ENCODE measurements at places on chromosomes 5 and 9. TPM values are rescaled to one million over a fixed set of nuclear protein-coding genes. Genes with fewer than 3 reads are reported as not detected.

- DNase-seq: no peak
Observed at GRCh38 chr9:114902786-114903524, 27.4 kb downstream of the TNFSF8 start.

DNA sequence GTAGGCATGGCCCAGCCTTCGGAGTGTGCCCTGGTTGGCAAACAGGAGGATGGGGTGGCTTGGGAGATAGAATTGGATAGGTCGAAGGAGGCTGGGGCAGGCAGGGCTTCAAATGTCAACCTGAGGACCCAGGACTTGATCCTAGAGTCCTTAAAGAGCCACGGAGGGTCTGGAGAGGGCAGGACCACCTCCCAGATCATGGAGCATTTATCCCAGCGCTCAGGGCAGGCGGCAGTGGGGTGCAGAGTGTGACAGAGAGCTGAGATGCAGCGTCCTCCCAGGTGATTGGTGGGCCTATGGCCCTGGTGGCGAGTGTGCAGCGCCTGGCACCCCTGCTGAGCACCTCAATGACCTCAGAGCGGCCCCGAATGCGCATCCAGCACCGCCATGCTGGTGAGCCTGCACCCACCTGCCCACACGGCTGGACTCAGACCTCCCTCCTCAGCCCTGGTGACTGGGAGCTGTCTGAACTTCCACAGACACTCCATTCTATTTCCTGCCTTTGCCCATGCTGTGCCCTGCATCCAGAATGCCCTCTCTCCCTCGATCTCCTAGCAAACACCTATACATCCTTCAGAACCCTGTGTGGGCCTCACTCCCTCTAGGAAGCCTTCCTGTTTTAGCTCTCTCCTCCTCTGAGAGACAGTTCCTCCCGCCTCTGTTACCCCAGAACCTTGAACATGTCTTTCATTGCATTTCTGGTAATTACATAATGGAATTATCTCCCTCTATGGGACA is 6.3 kb downstream of the ADGRD2 start:
- no peak for DNase-seq

CKMT2 gene
- 2.1 TPM for total RNA-seq

DNA sequence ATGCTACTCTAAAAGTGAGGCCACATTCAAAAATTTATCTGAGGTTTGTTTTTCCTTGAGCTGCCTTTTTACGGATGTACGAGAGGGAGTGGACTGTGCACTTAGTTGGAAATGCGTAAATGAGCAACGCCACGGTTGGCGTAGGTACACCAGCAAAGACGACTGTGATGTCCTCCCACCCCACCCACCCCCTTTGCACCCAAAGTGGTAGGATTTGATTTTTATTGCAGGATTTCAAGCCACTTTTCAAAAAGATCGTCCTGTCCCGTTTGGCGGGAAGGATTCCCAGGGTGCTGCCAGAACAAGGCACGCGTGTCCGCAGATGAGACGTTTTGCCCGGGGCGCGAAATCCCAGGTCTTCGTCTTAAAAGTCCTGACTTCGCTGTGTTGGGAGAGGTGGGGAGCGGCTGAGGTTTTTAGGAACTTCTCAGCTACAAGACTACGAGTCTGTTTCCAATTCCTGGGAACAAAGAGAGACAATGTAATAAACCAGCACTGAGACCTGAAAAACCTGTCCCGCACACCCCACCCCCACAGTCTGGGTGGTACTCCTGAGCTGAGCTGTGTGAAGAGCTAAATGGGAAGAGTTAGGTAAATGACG is 1.0 kb upstream of the TLE1 start:
- DNase-seq: no peak

ENHO gene
- not detected for total RNA-seq
